ENCODE measurements at places on chromosomes 5 and 9.

DNA sequence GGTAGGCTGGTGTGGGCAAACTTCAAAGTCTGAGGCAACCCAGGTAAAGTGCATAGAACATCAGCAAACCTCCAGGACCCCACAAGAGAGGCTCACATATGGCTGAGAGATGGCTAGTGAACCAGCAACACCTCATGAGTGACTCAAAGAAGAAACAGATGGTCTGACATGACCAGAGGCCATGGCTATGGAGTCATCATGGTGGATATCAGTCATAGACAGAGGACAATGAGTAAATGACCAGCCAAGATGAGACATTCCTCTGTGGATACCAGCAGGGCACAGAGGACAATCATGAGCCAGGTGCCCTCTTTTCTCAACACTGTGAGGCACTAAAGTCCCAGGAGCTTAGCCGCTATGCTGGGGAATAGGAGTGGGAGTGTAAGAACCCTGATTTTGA, 180.8 kb downstream of the RASEF start:
- DNase-seq, result no peak

GRCh38 chr9:135745189-135745588, 43.2 kb downstream of the KCNT1 start:
- DNase-seq, result no peak

GRCh38 chr9:96172797-96173196, 129.2 kb downstream of the HSD17B3 start:
- DNase-seq, result no peak

- no peak for DNase-seq
Observed at GRCh38 chr9:75359638-75360037, 271.3 kb downstream of the OSTF1 start.

DNA sequence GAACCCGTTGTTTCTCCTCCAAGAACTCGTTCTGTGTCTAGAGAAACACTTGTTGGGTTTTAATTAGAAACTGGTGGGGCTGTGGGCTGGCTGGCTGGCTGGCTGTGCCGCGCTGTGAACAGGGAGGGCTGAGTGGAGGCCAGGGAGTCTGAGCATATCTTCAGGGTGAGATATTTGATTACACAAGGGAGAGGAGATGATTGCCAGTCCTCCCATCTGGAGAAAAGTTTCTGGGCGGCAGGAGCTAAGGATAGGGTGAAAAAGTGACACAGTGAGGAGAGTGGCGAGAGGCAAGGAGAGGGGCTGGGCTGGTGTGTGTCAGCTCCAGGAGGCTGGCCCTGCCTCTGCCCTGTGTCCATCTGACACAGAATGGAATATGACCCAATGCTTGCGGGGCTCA, 63.0 kb downstream of the GDNF start:
- no peak for DNase-seq

DNA sequence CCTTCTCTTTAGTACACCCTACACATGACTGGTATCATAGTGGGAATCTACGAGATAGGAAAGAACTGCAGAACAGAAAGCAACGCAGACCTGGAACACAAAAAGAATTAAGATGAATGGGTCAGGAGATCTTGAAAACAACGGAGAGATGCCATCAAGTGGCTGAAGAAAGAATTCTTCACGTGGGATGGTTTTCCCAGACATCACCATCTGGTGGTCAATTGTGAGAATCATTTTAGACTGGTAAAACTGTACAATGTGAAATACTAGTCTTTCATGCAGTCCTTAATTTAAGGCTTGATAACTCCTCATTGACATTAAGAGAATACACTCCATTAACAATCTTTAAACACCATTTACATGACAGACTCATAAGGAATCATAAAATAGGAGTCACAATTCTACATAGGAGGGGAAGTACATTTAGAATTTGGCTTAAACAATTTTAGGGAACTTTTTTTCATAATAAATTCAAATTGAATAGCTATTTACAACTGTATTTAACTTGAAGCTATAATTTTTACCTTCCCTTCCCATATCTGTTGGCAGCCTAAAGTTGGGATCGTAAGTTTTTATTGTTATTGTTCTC, 128.4 kb upstream of the TRPM3 start:
- peak; percentile 46 for DNase-seq

- no peak for DNase-seq
Observed at GRCh38 chr5:133261993-133262392, 210.2 kb downstream of the HSPA4 start.

- no peak for DNase-seq
Observed at GRCh38 chr5:107955321-107955720, 284.6 kb upstream of the EFNA5 start.

- no peak for DNase-seq
Observed at GRCh38 chr9:79774356-79774755, 202.6 kb downstream of the TLE4 start.

DNA sequence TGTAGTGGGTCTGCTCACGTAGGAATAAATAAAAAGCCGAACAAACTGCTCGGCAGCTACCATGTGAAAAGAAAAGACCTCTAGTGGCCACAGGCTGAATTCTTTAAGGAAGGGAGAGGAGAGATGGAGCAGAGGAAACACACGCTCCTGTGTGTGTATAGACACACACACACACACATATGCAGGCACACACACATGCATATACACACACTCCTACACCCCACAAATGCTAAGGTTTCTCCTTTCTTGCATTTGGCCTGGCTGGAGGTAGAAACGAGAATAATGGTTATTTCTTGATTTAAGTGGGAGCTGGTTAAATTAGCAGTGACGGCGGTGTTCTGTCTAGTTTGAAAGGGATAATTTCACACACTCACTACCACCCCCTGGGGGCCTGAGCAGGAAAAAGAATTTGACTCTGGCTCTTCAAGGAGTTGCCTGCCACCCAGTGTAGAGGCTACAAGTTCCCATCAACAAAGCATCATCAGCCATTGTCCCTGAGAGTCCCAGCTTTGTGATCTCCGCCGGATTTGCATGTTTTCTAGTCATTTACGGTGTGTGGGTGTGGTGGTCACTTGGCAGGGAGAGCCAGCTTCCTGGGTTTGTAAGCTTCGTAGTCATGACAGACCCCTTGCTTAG, at the start of gene INSYN2B:
Gene INSYN2B (minus strand): TSS at position 78 of the 636 bp plus-strand sequence. CDS start 96,597 bp downstream, outside the sequence.
- DNase-seq, result peak; percentile 47

DNA sequence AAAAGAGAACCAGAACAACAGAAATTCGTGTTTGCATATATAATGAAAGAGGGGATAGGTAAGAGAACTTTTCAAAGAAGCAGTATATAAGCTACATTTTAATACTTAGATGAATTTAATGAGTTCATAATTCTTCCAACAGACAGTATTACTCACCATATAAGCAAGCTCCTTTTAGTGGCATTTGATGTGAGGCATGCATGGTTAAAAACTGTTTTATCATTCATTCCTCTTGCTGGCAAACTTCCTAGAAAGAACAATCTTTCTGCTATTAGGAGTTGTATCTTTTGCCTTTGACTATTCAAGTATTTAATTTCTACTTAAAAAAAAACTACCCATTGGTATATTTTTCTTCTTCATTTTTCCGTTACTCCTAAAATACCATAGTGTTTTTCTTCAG, 65.7 kb upstream of the EIF4EBP3 start:
- DNase-seq, result no peak

DNA sequence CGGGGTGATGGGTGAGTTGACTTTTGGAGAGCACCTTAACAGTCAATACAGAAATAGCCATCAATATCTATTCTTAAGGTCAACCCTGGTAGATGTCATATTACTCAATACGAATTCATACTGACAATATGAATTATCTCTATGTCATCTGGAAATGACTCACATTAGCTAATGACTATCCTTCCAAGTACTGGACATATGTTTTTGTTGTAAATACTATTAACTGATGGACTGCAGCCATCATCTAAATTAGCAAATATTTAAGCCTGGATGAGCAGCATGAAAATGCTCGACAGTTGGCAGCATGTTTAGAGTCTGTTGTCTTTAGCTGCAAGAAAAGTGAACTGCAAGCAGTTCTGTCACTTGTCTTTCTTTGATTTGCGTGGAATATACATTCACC, 19.6 kb upstream of the ISOC1 start:
- no peak for DNase-seq

DNA sequence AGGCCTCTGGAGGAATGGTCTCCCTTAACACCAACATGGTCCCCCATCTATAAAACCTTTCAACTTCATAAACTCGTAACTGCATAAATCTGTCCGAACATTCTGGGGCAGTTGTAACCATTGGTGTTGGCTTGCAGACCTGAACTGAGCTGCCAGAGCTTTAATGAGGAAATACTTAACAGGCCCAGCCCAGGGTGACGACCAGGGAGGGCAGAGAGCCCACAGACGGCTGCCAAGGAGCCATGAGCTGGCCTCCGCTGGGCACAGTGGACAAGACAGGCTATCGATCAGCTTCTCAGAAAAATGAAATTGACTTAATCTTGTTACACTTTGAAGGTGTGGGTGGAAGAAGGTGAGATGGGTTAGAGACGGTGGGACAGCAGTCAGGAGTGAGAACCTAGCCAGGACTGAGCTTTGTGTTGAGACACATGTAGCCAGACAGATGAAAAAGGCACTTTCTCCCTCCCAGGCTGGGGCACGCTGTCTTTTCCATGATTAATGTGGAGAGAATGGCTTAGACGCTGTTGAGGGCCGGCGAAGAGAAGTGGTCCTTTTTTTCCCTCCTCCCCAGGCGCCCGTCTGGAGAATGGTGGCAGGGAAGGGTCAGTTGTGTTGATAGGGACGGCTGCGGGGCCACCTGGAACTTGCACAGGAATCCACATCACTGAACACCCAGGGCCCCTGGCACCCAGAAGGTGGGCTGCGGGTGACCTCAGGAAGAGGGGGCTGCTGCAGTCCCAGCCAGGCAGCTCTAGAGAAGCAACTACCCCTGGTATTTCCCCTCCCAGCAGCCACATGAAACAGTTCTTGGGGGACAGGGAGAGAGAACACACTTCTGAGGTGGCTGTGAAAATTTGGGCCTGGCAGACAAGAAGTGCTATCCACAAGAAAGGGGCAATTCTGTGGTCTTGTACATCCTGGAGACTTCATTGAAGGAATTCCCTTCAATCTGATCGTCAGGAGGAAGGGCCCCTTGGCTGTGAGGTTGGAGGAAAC, 27.3 kb upstream of the TCOF1 start:
- no peak for DNase-seq

DNA sequence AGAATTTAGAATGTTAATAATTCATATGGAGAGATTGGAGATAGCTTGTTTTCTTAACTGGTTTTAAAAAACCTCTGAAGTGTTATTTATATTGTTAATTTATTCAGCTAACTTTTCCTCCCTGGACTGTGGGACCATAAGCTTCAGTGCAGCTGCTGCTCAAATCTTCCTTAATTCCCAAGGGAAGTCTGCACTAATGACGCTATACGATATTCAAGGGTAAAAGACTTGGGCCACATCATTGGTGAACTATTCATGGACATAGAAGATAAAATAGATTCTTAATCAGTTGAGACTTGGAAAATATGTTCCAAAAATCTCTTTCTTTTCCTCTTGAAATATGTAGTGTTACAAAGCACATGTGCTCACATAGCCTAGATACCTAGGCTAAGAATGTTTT, 31.1 kb upstream of the GAS1 start:
- DNase-seq, result no peak

DNA sequence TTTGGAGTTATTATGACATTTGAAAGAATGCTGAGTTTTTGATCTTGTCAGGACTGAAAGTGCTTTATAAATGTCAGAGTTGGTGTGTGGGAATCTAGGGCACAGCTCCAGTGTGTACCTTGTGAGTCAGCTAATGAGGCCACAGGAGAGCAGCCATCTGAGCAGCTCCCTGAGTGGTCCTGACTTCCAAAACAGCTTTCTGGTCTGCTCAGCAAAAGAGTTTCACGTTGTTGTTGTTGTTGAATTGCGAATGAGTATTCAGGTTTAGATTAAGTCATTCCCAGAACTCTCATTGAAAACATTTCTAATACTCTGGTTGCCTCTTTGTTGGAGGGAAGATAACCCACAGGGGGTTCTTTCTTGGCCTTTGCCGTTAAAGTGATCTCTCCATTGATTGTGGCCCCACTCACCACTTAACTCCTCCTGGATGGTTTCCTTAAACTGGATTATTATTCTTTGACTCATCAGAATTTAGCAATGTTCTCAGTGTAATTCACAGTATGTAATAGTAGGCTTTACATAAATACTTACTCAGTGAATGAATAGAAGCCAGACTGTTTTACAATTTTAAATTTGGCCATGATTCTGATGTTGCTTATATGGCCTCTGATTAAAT, 125.1 kb upstream of the SGCD start:
- no peak for DNase-seq

- DNase-seq, result peak; percentile 65
Observed at GRCh38 chr5:32182463-32183063, 8.4 kb upstream of the GOLPH3 start.

DNA sequence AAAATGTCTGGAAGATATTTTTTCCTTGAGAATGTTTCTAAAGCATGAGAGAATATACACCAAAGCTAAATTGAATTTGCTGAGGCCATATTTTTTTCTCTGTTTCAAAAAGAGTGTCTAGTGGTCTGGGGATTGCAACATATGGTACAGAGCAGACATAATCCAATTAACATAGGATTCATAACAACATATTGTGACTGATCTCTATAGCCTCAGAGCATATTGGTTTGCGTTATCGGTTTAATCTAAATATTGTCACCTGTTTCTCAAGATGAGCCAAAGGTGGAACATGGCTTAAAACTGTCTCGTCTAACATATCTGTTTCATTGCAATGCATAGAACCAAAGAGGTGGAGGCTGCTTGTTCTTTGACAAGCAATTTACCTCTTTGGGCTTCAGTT, 3.9 kb downstream of the PPP3R2 start:
- no peak for DNase-seq

DNA sequence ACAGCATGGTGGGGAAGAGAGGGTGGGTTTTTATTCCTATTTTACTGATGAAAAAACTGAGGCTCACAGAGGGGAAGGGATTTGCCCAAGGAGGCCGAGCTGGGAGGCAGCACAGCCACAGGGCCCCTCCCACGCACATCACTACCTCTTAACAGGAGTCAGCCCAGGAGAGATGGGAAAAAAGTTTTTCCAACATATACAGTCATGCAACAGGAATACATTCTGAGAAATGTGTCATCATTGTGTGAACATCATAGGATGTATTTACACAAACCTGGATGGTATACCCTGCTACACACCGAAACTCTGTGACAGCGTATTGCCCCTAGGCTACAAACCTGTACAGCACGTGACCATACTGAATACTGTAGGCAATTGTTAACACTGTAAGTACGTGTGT, 11.6 kb downstream of the TRAF1 start:
- DNase-seq, result no peak

DNA sequence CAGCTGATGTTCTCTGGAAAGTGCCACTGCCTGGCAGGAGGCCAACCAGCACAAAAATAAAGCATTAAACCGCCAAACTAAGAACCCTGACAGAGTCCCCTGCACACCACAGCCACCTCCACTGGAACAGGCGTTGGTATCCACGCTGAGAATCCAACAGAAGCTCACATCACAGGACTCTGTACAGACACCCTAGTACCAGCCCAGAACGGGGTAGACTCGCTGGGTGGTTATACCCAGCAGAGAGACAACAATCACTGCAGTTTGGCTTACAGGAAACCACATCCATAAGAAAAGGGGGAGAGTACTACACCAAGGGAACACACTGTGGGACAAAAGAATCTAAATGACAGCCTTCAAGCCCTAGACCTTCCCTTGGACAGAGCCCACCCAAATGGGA, 15.0 kb upstream of the POU5F2 start:
- DNase-seq, result no peak

GRCh38 chr9:101977614-101978210, 239.3 kb upstream of the GRIN3A start:
- peak; percentile 15 for DNase-seq
